ENCODE measurements at places on chromosomes 3 and 15.

- DNase-seq = no peak
Measured at GRCh38 chr3:160707187-160707794, 30.3 kb downstream of the ARL14 start.

GRCh38 chr15:58544756-58545155, 113.0 kb downstream of the LIPC start:
- DNase-seq = no peak

DNA sequence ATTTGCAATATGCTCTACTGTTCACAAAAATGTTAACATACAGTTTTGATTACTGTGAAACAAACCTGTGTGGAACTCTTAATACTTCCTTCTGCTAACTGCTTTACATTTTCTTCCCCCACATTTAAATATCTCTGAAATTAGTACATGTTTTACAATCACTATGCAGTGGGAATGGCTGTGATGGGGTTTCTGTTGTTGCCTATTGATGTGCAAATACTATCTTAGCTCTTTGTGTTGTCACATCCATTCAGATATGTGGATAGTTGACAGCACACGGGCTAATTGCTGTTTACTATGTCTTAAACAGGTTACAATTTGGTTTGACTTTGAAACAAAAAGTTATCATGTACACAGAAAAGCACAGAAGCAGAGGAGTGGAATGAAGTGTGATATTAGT, 95.8 kb upstream of the CCNL1 start:
- DNase-seq = no peak

- DNase-seq = no peak
Measured at GRCh38 chr15:60721257-60721626, 242.3 kb upstream of the ICE2 start.

DNA sequence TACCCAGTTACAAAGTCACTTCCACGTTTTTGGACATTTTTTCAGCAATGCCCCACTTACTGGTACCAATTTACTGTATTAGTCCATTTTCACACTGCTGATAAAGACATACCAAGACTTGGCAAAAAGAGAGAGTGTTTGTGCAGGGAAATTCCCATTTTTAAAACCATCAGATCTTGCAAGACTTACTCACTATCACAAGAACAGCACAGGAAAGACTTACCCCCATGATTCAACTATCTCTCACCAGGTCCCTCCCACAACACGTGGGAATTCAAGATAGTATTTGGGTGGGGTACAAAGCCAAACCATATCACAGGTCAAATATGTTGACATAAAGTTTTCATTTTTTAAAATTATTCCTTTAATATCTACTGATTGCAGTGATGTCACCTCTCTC, 16.2 kb upstream of the ABI3BP start:
- DNase-seq = no peak

DNA sequence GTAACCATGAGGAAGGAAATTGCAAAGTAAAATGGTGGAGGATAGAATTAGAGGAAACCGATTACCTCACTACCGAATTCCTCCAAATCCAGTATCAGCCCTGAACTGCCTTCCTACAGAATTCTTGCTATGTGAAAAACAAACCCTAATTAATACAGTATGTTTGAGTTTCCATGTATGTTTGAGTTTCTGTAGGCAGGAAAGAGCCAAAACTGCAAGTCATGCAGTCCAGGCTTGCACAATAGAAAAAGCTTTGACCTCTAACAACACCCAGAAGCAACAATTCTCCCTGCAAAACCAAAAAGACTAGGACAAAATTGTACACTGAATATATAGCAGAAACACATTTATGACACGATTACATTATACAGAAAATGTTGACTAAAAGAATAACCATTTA, 614.8 kb downstream of the DIPK2A start:
- DNase-seq = no peak

GRCh38 chr3:32577174-32577573, 6.5 kb upstream of the DYNC1LI1 start:
- DNase-seq = no peak

DNA sequence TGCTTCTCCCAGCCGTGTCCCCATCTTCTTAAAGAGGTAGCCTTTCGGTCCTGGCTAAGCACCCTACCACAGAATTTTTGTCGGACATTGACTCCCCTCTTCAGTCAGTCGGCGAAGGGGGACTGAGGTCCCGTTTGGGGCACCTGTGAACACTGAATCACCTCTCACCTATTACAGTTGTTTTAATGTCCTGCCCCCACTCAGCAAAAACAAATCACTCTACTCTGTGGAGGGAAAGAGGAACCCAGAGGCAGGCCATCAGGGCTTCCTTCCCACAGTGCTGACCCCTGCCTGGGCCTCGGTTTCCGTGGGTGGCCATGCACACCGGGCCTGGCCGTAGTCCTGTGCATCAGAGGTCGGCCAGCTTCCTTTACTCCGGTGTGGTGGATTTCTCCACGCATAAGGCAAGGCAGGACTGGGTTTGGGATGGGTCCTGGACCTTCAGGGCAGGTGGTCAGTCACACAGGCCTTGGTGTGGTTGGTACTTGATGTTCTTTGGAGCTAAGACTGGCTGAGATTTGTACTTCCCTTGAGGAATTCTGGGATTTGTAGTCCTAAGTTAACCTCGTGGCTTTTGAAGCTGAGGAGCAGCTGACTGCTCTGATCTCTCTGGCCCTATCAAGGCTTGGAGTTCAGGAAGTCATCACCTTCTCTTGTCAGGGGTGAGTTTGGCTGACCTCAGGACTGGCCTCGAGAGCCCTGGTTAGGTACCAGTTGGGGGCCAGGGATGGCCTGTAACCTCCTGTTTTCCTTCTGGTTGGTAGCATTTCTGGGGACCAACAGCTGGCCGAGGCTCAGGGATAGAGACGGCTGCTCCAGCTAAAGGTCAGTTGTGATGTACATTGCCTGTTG, 627 bp upstream of the FAM131A start:
- no peak for DNase-seq

DNA sequence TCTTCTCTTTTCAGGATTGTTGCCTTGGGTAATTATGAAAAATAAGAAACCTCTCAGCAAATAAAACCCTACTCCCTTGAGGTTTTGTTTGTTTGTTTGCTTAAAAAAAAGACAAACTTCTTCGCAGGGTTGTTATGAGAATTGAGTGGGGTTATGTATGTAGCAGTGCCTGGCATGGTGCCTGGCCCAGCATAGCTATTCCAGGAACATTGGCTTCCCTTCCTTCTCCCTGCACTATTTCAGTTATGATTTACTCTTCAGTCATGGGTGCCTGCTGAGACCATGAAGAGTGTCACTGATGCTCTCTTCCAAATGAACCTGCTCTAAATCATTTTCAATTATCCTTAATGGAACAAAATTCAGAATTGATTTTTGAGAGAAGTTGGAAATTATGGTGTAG, 283.5 kb upstream of the ROPN1 start:
- no peak for DNase-seq

DNA sequence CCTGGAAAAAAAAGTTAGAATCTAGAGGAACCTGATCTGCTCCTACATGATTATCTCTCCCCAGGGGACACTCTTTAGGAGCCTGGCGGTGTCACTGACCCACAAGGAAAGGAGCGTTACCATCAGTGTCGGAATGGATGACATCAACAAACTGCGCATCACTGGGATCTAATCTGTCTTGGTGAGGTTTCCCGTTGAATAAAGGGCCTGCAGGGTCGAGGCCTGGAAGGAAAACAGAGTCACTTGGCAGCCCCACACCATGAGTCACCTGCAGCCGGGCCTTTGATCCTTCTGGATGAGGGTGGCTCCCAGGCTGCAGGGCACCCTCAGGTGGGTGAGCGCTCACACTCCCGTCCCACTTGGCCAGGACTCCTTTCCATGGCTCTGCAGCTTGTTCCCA, 25.0 kb downstream of the LIPH start:
- DNase-seq = no peak

DNA sequence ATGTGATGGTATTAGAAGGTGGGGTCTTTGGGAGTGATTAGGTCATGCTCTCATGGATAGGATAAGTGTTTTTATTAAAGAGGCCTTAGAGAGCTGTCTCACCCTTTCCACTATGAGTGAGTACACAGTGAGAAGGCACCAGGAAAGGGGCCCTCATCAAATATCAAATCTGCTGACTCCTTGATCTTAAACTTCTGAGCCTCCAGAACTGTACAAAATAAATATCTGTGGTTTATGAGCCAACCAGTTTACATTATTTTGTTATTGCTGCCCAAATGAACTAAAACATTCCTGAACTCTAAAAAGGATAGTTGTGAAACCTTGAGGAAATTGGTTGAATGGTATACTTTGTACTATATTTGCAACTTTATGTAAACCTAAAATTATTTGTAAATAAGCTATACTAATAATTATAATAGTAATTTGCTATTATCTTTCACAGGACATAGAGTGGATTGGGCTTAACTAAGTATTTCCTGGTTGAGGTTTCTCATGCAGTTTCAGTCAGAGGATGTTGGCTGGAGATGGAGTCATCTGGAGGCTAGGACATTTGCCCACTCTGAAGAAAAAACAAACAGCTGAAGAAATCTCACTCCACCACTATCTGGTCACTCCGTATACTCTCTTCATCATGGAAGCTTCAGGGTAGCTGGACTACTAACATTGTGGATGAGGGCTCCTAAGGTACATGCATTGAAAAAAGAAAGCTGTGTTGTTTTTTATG, 1068.6 kb upstream of the CADM2 start:
- DNase-seq = no peak

GRCh38 chr15:79092382-79092781, 1.8 kb upstream of the RASGRF1 start:
- no peak for DNase-seq

- no peak for DNase-seq
Measured at GRCh38 chr3:152291649-152292066, 22.9 kb downstream of the MBNL1 start.

- no peak for DNase-seq
Measured at GRCh38 chr3:197793247-197793646, 2.2 kb downstream of the LRCH3 start.

DNA sequence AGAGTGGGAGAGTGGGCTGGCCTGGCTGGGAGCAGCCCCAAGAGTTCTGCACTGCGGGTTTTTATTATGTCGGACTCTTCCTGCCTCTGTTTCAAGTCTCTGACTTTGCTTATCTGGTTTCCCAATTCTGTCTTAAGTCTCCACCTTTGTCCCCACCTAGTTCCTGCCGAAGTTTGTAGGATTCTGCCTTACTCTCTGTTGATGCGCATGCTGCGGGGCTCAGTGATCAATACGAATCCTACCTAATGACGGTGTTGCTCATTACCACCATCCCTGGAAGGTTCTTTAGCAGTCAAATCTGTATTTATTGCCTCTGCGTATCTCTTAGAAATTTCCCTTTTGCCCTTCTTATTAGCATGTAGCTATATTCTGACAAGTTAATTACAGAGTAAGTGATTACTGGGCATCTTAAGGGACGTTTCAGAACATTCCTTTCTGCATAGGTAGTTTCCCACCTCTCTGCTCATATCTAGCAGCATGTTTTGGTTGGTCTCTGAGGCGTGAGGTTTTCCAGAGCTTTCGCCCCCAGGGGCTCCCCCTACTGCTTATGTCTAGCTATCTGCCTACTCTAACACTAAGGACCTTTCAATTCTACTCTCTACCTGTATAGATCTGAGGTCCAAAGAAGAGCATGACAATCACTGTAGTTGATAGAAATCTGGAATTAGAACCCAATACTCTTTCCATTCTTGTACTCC, 236.0 kb upstream of the EIF1B start:
- DNase-seq = no peak

GRCh38 chr3:35440826-35441225, 198.5 kb upstream of the ARPP21 start:
- DNase-seq = no peak

DNA sequence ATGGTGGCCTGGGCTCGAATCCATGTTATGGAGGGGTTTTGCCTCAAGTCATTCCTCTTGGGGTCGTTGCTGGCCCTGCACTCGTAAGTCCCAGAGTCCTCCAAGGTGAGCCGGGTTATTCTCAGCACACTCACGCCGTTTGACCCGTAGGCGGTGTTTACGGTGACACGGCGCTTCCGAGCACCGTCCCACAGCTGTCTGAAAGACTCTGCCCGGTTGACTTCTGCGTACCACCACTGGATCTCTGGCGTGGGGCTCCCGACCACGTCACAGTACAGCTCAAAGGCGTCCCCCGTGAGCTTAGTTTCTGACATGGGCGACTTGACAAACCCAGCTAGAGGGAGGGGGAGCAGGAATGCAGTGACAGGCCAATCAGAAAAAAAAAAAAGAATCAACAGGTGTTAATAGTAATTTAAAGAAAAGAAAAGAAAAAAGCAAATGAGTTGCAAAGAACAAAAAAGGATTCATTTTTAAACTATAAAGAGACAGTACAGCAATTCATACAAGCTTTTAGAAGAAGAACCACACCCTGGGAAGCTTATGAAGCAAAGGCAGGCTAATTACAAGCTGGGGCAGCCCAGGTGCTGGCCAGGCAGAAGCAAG, 36.1 kb downstream of the NPTN start:
- DNase-seq = no peak

DNA sequence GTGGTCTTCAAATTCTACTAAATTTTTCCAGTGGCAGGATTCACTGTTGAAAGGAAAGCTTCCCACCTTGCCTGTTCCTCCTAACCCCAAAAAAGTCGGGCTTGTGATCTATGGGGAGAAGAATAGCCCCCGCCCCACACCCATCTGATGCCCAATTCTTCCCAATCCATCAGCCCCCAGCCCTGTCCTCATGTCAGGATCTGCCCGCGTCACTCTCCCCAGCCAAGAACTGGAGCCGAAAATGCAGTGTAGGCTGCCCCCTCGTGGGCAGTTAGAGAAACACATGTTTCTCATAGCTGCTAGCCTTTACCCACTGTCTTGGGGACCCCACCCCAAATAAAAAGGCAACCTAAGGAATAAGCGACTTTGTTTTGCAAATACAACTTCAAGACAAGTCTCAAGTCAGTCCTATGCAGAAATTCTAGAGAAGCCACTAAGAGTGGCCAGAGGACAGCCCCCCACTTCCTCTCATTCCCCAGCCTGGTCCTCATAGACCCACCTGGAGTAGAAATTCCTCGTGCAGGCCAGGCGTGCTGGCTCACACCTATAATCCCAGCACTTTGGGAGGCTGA, 13.0 kb upstream of the CSK start:
- DNase-seq = no peak

DNA sequence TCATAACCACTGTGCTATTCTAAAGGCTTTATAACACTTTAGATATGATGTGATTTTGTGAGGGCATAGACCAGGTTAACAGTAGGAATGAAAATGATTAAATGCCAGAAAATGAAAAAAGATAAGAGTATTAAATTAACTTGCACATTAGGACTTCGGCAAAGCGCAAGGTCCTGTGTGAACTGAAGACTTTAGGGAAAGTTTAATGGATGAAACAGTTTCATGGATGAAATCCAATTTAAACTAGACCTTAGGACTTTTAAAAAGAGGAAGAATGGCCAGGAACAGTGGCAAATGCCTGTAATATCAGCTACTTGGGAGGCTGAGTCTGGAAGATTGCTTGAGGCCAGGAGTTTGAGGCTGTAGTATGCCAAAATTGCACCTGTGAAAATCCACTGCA, 8.7 kb downstream of the SLMAP start:
- DNase-seq = no peak

DNA sequence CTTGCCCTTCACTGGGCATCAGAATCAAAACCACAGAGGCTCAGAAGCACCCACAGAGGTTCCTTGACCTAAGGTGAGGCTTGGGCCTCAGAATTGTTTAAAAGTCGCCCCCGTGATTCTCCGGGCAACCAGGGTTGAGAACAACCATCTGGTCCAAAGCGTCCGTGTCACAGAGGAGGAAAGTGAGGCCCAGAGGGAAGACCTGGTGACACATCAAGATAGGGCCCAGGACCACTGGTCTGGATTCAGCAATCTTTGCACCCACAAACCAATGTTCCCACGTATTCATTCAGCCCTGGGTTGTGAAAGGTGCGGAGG, 272.6 kb downstream of the UACA start:
- no peak for DNase-seq

GRCh38 chr3:1600206-1600605, 498.5 kb upstream of the CNTN4 start:
- no peak for DNase-seq

GRCh38 chr3:3813013-3813412, 13.8 kb downstream of the LRRN1 start:
- no peak for DNase-seq

All from cortex of kidney (tissue), 1 donor.